ENCODE measurements at places on chromosomes 12 and 14. TPM values are rescaled to one million over a fixed set of nuclear protein-coding genes. Genes with fewer than 3 reads are reported as not detected.

Gene CRIP2
- 12.1 TPM for total RNA-seq

Gene OTUB2
- total RNA-seq, result 0.67 TPM

Gene TAS2R14
- total RNA-seq, result 1.9 TPM

Gene CISTR
- total RNA-seq, result not detected

Gene TXNRD1
- 57.6 TPM for total RNA-seq

Gene SERPINA9
- total RNA-seq, result not detected

Gene PTCSC3
- total RNA-seq, result not detected

Gene FBLN5
- total RNA-seq, result 7.9 TPM

Gene KIF5A
- 1.00 TPM for total RNA-seq

Gene RPL10L
- not detected for total RNA-seq

Gene LYZ
- 42.3 TPM for total RNA-seq

Gene AKAP6
- 4.4 TPM for total RNA-seq

Gene KRT78
- total RNA-seq, result not detected

Gene TAS2R7
- total RNA-seq, result not detected

Gene SMIM41
- total RNA-seq, result not detected

Gene ASCL1
- total RNA-seq, result not detected

Gene C1QL4
- not detected for total RNA-seq

- no peaks in the 10 kb centered on the region for H3K4me1 ChIP-seq
- no peaks in the 10 kb centered on the region for H3K27me3 ChIP-seq
- no peaks in the 10 kb centered on the region for H3K36me3 ChIP-seq
- H3K4me3 ChIP-seq, result no peak overlapping the region
Measured at GRCh38 chr12:105455261-105455660, 124.8 kb downstream of the C12orf75 start.

DNA sequence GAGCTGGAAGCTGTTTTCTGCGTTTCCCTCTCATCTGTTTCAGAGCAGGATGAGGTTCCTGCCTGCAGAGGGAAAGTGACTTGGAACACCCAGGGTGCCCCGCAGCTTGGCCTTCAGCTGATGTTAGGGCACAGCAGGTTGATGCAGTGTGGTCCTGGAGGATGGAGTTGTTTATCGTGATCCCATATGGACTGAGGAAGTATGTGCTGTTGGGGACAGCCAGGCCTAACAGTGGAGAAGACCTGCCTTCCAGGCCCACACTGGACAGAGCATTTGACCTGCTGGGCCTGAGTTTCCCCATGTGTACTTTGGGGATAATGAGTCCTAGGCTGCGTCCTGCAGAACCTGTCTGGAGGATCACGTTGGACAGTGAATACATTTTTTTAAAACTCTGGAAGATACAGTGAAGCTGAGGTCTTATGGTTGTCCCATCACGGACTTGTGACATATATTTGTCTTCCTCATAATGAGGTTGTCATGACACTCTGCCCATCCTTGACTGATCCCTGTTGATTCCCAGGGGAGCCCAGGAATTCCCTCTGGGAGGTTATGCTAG is 12.8 kb downstream of the SERPINA1 start:
- H3K27me3 ChIP-seq, result no peaks in the 10 kb centered on the region
- H3K4me1 ChIP-seq, result no peaks in the 10 kb centered on the region
- no peak overlapping the region for H3K27ac ChIP-seq
- no peak for DNase-seq
- H3K36me3 ChIP-seq, result no peaks in the 10 kb centered on the region

DNA sequence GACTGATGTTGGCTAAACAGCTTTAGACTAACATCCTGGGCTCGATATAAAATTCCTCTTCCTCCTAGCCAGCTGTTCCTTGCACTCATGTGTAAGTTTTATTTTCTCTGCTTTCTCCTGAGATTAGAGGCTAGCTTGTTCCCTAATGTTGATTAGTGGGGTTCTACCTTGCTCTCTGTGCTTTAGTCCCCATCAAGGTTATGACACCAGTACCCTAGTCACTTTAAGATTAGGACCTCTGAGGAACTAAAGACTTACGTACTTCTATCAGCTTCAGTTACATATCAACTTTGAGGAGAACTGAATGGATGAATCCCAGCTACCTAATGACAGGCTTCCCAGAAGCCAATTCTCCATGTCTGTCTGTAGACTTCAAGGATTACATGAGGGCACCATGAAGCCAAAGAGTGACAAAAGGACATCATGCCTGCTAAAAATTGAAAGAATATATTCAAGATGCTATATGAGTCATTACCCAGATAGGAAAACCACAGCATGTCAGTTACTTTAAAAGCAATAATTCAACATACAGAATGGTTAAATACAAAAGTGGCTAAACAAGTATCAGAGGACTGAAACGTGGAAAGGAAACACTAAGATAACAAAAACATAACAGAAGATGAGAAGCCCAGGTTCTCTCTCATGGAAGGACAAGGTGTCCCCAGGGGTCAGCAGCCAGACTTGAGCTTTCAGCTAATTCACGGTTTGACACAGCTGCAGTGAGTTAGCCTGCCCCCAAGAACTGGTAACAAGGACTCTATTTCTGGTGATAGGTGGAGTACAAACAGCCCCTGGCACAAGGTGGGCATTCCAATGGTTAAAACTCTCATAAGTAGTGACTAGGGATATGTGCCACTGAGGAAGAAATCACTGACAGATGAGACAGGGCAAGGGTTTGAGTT is 20.4 kb downstream of the ADAM20 start:
- H3K27me3 ChIP-seq, result no peaks in the 10 kb centered on the region
- no peak overlapping the region for H3K4me3 ChIP-seq
- no peak for DNase-seq
- H3K4me1 ChIP-seq, result no peaks in the 10 kb centered on the region
- no peaks in the 10 kb centered on the region for H3K36me3 ChIP-seq
- no peak overlapping the region for H3K27ac ChIP-seq

DNA sequence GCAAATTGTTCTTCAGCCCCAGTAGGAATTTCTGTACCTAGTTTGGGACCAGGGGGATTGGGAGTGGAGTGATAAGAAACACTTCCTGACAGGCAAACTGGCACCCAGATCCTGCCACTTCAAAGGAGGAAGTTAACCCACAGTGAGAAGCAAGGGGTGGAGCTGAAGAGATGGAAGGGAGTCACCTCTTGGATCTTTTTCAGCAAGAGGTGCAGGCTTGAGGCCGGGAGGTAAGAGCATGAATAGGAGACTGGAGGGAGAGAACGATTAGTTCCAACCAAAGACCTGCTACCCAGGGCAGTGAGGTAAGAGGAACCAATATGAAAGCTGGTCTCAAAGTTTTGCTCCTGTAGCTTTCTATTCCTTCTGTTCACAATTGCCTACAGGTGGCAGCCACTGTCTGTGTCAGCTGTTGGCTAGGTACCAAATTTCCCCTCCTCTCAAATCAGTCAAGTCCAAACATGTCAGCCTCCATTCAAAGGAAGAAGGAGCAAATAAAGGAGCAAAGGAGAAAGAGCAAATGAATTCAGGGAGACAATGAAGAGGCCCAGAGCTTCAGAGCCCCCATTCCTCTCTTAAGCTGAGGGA is 14.9 kb upstream of the TAC3 start:
- DNase-seq, result peak; percentile 17
- H3K36me3 ChIP-seq, result no peaks in the 10 kb centered on the region
- peaks cover 30% of the 10 kb centered on the region for H3K4me1 ChIP-seq
- no peak overlapping the region for H3K27ac ChIP-seq
- H3K27me3 ChIP-seq, result no peaks in the 10 kb centered on the region
- no peak overlapping the region for H3K4me3 ChIP-seq

GRCh38 chr12:99130808-99131553 is 485.9 kb downstream of the APAF1 start:
- H3K4me3 ChIP-seq, result no peak overlapping the region
- H3K36me3 ChIP-seq, result no peaks in the 10 kb centered on the region
- H3K27ac ChIP-seq, result no peak overlapping the region
- DNase-seq, result no peak
- H3K27me3 ChIP-seq, result no peaks in the 10 kb centered on the region

- no peak for DNase-seq
- no peak overlapping the region for H3K27ac ChIP-seq
- no peaks in the 10 kb centered on the region for H3K4me1 ChIP-seq
- H3K4me3 ChIP-seq, result no peak overlapping the region
- H3K27me3 ChIP-seq, result no peaks in the 10 kb centered on the region
- no peaks in the 10 kb centered on the region for H3K36me3 ChIP-seq
Measured at GRCh38 chr12:28893856-28894255, 255.2 kb upstream of the FAR2 start.

DNA sequence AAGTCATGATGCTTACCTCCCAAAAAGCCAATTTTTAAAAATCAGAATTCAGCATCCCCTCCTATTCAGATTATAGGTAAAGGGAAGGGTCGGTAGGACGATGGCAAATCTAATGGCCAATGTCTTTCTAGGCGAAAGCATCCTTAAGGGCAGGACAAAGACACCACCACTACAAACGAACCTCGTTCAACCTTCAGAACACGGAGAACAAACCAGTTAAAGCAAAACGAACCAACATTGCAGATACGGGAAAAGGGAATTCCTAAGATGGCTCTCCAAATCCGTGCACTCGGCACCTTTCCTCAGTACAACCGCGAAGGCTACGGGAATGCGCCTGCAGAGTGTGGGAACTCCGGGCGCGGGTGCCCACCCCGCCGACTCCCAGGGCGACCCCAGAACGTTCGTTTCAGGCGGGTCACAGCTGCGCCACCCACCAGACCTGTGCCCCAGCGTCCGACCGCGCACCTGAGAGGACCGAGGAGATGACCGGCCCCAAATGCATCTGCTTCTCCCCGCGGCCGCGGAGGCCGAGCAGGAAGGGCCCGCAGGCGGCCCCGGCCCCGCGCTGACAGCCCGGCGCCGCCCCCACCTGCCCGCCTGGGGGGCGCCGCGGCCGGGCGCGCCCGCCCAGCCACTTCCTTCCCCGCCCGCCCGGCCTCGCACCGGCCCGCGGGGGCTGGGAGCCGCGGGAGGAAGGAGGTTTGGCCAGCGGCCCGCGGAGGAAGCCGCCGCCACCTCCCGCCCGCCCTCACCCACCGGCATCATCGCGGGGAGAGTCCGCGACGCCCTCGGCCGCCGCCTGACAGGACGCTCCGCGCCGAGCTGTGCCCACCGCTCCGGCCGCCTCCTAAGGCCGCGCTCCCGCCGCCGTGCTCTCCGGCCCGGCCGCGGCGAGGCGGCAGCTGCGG is 578 bp downstream of the PPP1R13B start:
- peak overlapping the region; percentile 55 for H3K4me3 ChIP-seq
- H3K27ac ChIP-seq, result peak overlapping the region; percentile 26
- peak; percentile 4 for DNase-seq
- no peaks in the 10 kb centered on the region for H3K27me3 ChIP-seq

DNA sequence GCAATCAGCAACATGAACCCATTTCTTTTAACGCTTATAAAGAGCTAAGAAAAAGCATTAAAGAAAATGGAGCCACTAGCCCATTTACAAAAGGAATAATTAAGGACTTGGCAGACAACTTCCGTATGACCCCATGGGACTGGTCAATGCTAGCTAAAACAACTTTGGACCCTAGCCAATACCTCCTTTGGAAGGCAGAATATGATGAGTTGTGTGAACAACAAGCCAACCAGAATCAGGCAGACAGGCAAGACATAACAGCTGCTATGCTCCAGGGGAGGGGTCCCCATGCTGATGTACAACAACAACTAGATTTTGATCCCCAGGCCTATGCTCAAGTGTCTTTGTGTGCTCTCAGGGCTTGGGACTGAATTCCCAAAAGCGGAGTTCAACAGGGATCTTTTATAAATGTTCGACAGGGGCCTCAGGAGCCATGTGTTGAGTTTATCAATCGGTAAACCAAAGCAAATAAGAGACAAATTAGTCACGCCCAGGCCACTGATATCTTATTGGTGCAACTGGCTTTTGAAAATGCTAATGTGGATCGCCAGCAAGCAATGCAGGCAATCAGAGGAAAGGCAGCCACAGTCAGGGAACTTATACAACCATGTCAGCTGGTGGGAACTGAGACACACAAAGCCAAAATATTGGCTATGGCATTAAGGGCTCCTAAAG is 254.4 kb upstream of the DIO2 start:
- no peak overlapping the region for H3K4me3 ChIP-seq
- H3K27me3 ChIP-seq, result no peaks in the 10 kb centered on the region
- no peaks in the 10 kb centered on the region for H3K4me1 ChIP-seq
- no peak overlapping the region for H3K27ac ChIP-seq

- H3K27me3 ChIP-seq, result no peaks in the 10 kb centered on the region
- H3K36me3 ChIP-seq, result no peaks in the 10 kb centered on the region
- no peaks in the 10 kb centered on the region for H3K4me1 ChIP-seq
Measured at GRCh38 chr12:126431767-126432166, 1366.5 kb downstream of the AACS start.

DNA sequence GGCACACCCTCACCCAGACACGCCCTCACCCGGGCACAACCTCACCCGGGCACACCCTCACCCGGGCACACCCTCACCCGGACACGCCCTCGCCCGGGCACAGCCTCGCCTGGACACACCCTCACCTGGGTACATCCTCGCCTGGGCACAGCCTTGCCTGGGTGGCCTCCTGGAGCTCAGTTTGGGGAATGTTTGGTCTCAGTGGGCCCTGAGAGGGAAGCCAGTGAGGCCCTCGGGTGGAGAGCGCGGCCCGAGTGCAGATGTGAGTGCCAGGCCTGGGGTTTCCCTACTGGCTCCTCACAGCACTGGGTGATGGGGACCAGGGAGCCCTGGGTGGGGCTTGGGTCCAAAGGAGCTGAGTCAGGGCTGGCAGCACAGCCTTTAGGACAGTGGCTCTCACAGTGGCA is 23.8 kb downstream of the GALNT9 start:
- H3K36me3 ChIP-seq, result no peaks in the 10 kb centered on the region
- DNase-seq, result no peak
- H3K4me3 ChIP-seq, result no peak overlapping the region

GRCh38 chr14:98573082-98573481 is 698.9 kb downstream of the BCL11B start:
- no peak overlapping the region for H3K4me3 ChIP-seq
- no peaks in the 10 kb centered on the region for H3K27me3 ChIP-seq
- no peaks in the 10 kb centered on the region for H3K4me1 ChIP-seq
- H3K36me3 ChIP-seq, result no peaks in the 10 kb centered on the region
- DNase-seq, result no peak

GRCh38 chr12:114852976-114853529 is 169.1 kb upstream of the TBX3 start:
- no peak overlapping the region for H3K27ac ChIP-seq
- no peaks in the 10 kb centered on the region for H3K36me3 ChIP-seq
- H3K4me1 ChIP-seq, result no peaks in the 10 kb centered on the region
- H3K27me3 ChIP-seq, result no peaks in the 10 kb centered on the region
- H3K4me3 ChIP-seq, result no peak overlapping the region

GRCh38 chr14:50601394-50601793 is 41.4 kb downstream of the ATL1 start:
- H3K27ac ChIP-seq, result no peak overlapping the region
- H3K4me1 ChIP-seq, result no peaks in the 10 kb centered on the region
- no peak overlapping the region for H3K4me3 ChIP-seq
- H3K36me3 ChIP-seq, result no peaks in the 10 kb centered on the region
- H3K27me3 ChIP-seq, result no peaks in the 10 kb centered on the region
- no peak for DNase-seq

- H3K27me3 ChIP-seq, result no peaks in the 10 kb centered on the region
- DNase-seq, result no peak
Measured at GRCh38 chr12:94534774-94535509, 75.3 kb upstream of the CEP83 start.

- no peak overlapping the region for H3K4me3 ChIP-seq
- no peaks in the 10 kb centered on the region for H3K4me1 ChIP-seq
- DNase-seq, result no peak
- H3K27me3 ChIP-seq, result no peaks in the 10 kb centered on the region
Measured at GRCh38 chr14:33563191-33563900, 387.5 kb downstream of the EGLN3 start.
